Left renal cortex interstitium (tissue), 4 donors: ENCODE measurements at places on chromosomes 4 and X. TPM values are rescaled to one million over a fixed set of nuclear protein-coding genes. Genes with fewer than 3 reads are reported as not detected.

DNA sequence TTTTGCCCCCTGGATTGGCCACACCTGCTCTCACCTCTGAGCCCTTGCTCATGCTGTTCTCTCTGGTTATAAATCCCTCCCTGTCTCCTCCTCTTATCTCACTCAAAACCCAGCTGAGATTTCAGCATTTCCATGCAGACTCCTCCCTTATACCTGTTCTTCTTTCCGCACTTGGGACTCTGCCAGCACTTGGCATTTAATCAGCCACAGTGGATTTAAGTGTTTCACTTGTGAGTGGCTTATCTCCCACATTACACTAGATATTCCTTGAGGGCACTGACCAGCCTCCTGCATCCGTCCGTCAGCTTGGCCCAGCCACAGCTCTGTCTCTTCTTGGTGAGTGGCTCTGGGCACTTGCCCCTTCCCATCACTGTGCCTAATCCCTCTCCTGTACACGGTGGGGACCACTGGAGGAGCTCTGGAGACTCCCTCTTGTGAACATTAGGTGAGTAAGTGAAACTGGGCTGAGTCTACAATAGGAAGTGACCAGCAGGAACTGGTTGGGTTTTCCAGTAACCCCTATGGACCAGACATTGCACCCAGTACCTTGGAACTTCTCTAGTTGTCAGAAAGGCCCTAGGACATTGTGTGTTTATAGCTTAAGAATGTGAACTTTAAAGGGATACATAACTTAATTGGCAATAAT is 19.9 kb downstream of the FGFBP1 start:
- DNase-seq = no peak

- DNase-seq = no peak
These were observed 156.6 kb upstream of the ARSJ start for GRCh38 chr4:114136069-114136468.

GRCh38 chr4:1600811-1601532 is 83.1 kb downstream of the FAM53A start:
- no peak for DNase-seq

CT45A10 gene
- polyA plus RNA-seq = not detected

- no peak for DNase-seq
These were observed 122.2 kb downstream of the NHS start for GRCh38 chrX:17497193-17497592.

GRCh38 chr4:41561244-41561643 is 23.3 kb downstream of the LIMCH1 start:
- no peak for DNase-seq

GRCh38 chr4:114599231-114599902 is 760 bp downstream of the UGT8 start:
- no peak for DNase-seq

DNA sequence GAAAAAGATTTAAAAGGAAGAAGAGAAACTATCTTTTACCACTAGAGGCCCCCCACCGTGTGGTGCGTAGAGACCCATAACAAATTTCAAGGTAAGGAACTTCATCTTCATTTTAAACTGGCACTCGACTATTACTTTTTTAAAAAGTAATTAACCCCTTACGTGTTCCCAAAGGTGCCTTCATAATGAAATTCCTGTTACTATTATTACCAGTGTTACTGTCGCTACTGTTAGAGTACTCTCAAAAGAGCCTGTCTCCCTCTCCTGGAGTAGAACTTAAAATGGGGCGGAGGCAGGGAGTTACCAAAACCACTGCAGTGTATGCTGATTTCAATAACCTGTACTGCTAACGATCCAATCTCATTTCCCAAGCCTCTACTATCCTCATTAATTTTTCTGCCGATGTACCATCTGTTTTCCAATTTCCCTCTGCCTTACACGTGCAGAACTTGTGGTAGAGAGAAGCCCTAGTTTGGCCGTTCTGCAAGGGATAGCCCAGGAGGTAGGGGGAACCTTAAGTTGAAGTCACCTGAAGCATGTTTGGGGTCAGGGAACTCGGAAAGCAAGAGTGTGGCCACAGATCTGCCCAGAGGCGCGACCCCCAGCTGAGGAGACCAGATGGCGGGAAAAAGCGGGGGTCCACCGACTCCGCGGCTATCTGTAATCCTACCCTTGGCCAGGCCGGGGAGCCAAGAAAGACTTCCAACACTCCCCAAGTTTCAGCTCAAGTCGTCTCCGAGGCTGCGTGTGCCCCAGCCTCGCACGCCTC is 720 bp upstream of the STK26 start:
- DNase-seq = no peak

KIF4A gene
- polyA plus RNA-seq = 16.3 TPM

GAB3 gene
- polyA plus RNA-seq = 2.2 TPM

GRCh38 chrX:150635952-150636351 is 57.2 kb upstream of the MTMR1 start:
- DNase-seq = no peak

DNA sequence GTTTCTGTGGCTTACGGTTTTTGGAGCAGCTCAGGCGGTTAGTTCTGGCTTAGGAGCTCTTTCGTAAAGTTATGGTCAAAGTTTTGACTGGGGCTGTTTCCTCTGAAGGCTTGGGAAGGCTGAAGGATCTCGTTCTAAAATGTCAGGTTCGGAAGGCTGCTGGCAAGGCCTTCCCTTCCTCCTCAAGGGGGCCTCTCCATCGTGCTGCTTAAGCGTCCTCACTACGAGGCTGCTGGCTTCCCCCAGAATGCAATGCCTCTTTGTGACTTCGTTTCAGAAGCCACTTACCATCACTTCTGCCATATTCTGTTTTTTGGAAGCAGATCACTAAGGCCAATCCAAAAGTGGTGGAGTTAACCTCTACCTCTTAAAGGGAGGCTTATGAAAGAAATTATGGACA is 1196.4 kb upstream of the TENM3 start:
- DNase-seq = no peak

OTUD6A gene
- polyA plus RNA-seq = 0.09 TPM

GRCh38 chr4:93267747-93268146 is 560.8 kb upstream of the ATOH1 start:
- DNase-seq = no peak

GRCh38 chr4:154329939-154330338 is 161.7 kb downstream of the DCHS2 start:
- DNase-seq = no peak

DNA sequence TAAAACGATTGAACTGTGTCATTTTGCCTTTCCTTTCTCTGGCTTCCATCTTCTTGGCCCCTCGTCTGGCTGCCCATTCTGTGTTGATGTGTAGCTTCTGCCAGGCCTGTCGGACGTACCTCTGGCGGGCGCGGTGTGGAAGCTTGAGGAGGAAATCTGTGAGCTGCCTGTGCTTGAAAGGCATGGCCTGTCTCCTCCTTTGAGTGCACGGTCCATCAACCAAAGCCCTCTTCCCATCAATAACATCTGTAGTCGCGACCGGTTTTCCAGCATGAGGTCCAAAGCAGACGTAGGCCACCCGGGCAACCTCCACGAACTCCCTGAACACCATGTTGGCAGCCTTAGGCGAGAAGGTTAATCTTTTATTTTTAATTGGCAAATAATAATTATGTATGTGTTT is 202.7 kb downstream of the CRLF2 start:
- no peak for DNase-seq

RPL34 gene
- 2,346 TPM for polyA plus RNA-seq
